CD4-positive, alpha-beta T cell treated with Interferon gamma for 1 hour (primary cell): ENCODE measurements at places on chromosomes 4 and X.

DNA sequence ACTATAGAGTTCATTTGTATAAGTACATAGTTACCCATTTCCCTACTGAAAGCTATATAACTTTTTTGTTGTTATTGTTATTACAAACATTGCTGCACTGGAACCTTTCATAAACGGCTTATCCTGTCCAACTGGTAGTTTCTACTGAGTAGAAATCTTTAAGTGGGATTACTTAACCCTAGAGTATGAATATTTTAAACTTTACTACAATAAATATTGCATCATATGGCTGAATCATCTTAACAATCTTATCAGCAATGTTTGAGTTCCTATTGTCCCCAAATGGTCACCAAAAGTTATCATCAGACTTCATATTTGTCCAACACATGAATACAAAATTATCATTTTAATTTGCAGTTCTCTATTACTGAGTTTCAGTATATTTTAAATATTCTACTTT is 40.5 kb downstream of the LCORL start:
- DNase-seq, result no peak

- no peak for DNase-seq
These were observed 37.6 kb downstream of the CTBP1 start for GRCh38 chr4:1211371-1211770.

GRCh38 chr4:10171055-10171454 is 54.5 kb upstream of the WDR1 start:
- no peak for DNase-seq

- no peak for DNase-seq
These were observed 32.0 kb upstream of the STS start for GRCh38 chrX:7115557-7115956.
